SHP77 (cell line): ENCODE measurements at places on chromosomes 7 and 10.

DNA sequence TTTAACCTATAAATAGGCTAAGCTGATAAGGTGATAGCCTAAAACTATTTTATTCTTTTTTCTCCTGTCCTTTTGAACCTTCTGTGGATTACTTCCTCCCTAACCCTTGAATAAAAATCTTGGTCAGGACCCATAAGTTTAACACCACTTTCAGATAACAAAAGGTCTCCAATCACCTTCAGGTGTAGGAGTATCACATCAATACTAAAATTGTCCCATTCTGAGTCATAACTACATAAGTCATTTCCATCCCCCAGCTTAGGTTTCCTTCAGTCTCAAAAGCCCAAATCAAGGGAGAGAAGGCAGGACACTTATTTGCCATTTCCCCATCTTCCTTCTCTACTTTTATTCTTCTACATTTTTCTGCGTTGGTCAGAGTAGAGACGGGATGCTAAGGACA, 56.9 kb upstream of the WNT16 start:
- no peak for DNase-seq

DNA sequence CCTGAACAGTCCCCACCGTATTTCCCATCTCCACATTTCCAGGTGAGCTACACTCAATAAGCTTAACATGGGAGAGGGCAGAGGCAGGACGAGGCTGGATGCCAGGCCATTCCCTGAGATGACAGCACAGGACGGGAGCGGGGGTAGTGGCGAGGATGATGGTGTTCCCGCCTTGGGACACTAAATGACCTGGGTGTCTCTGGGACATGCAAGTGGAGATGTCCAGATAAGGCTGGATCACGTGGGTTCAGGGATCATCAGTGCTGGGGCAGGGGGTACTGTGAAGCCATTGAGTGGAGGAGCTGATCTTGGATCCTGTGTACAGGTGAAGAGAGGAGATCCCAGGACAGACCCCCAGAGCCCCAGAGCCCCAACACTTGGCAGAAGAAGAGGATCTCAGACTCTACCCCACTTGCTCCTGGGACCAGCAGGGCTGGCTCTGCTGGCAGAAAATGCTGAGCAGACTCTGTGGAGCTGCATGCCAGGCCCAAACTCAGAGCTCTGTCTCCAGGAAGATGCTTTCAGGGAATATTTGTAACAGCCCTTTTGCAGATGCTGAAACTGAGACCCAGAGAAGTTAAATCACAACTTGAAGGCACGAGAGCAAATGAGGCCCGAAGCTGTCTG, 29.7 kb upstream of the HSPA12A start:
- DNase-seq, result no peak

- DNase-seq, result no peak
Observed at GRCh38 chr10:48464871-48465736, 139.8 kb downstream of the ARHGAP22 start.

GRCh38 chr10:96708996-96709395, 11.3 kb downstream of the PIK3AP1 start:
- no peak for DNase-seq

DNA sequence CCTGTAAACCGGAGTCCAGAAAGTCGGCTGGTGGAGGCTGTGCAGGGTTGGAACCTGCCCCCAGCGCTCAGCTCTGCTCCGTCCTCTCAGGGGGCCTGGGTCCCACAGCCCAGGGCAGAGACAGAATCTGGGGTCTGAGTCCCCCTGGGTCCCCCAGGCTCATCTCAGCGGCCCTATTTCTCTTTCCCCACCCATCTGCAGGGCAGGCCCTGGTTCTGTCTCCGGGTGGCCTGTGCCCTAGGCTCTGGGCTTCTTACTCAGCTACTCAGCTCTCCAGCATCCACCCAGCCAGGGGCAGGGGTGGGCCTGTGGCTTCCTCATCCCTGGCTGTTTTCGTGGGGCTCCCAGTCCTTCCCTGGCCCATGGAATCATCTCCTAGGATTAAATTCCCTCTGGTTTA, 183.4 kb downstream of the ADARB2 start:
- no peak for DNase-seq

- no peak for DNase-seq
Observed at GRCh38 chr10:23399701-23400144, 39.2 kb upstream of the OTUD1 start.

DNA sequence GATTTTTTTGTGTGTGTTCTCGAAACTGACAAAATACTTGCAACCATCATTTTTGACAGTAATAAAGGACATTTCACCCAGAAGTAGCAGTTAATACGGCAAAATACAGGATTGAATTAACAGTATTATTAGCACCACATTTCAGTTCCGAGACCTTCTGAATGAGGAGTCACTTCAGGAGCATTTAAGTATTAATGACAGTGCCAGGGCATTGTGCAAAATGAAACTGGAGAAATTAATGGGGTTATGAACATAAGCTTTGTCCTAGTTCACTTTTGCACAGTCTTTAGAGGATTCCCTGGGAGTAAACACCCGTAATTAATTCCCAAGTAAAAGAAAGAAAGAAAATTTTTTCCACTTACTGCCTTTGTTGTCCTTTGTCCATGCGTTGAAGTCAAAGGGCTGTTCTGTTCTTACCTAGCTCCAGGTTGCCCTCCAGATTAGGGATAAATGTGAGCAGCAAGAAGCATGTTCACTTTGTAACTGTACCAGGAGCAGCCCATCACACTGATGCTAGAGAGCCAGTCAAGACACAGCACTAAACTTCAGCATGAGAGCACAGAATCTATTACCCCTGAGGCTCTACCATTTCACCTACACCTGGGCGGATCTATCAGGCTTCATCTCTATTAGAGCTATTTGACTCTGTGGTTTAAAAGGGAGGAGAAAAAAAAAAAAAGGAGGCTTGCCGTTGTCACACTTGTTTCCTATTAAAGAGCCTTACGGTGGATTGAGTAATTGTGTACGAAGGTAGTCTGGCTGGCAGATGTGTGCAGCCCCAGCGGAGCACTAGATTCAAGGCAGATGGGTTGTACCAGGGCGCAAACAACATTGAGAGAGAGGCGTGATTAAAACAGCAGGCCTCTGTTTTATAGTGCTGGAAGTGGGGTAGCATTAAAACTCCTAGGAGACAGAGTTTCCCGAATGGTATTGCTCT, 297.8 kb upstream of the SEMA3A start:
- DNase-seq, result peak; percentile 35

GRCh38 chr7:33887266-33887975, 17.9 kb upstream of the BMPER start:
- DNase-seq, result no peak

DNA sequence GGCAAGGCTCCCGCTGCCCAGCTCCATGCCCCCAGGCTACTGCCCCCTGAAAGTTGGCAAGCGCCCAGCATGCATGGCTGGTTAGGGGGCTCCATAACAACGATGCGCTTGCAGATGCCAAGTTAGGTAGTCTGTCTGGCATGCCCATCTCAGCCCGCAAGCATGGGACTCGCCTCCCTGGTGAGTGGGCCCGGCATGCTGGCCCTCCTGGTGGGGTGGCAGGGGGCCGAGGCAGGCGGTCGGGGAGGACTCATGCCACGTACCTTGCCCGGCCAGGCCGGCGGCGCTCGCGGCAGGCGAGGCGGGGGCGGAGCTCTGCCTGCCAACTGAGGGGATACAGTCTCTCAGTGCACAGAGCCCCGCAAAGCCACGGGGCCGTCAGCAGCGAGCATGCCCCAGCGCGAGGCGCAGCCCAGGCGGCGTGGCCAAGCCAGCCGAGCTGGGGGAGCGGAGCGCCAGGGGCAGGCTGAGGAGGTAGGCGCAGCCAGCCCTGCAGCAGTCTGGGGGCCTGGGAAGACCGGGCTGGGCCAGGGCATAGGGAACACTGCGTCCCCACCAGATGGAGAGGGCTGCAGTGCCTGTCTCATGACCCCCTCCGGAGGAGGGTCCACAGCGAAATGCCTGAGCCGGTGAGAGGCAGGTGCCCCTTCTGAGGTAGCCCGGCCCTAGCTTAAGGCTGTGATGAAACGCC, 28.0 kb upstream of the NDST2 start:
- DNase-seq, result no peak

DNA sequence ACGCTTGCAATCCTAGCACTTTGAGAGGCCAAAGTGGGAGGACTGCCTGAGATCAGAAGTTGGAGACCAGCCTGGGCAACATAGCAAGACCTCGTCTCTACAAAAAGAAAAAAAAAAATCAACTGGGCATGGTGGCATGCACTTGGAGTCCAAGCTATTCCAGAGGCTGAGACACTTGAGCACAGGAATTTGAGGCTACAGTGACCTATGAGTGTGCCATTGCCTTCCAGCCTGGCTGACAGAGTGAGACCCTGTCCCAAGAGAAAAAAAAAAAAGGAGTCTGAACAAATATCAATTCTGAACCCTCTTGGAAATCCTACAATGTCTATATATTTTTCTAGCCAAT, 126.8 kb upstream of the NRP1 start:
- no peak for DNase-seq

GRCh38 chr7:79420464-79420863, 33.0 kb downstream of the MAGI2 start:
- DNase-seq, result peak; percentile 25

DNA sequence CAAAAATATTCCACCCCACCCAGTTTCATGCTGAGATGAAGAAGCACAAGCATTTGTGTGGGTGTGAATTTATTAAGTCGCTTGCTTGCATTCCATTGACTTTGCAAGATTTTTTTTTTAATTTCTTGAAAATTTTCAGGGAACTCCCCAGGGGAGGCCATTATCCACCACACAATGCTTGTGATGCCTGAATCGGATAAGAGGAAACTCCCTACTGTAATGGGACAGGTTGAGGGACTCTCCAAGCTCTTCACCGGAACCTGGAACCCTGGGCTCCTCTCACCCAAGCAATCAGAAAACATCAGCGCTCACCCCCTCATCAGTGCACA, 153.6 kb upstream of the ZMIZ1 start:
- no peak for DNase-seq

- DNase-seq, result peak; percentile 20
Observed at GRCh38 chr10:25758041-25758457, 176.0 kb upstream of the MYO3A start.

GRCh38 chr10:72353965-72354355, 759 bp downstream of the DNAJB12 start:
- no peak for DNase-seq

DNA sequence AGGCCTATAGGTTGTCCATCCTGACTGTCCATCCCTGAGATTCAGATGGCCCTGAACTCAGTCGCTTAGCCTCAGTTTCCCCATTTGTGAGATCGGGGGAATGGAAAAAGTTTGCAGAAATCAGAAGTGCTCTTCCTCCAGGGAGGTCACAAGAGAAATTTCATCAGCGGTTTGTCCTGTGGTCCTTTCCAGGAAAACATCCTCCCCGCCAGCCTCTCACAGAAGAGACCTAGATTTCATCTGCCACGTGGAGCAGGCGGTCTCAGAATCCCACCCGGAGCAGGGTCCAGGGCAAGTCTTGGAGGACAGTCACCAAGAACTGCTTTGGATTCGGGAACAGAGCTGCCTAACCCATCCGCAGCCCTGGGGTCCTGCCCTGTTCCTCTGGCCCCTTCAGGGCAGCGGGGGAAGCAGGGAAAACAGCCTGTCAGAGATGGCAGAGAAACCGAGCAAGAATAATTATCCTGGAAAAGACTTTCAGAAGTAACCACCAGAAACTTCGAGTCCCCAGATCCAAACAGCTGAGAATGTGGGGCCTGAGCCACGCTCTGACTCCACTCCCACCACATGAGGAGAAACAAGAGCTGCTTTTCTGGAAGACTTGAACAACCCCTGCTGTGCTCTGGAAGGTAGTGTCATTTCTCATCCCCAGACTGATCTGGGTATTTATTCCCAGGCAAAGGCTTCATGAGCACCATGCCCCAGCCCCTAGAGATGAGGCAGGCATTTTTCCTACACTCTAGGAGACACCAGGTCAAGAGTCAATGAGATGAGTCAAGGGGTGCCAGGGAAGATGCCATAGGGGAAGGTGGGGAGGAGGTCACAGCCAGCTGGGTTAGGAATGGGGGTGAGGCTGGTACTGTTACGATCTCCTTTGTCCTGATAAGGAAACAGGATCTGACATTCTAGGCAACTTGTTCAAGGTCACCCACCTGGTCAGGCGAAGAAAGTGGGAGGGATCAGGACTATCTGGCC, 1.1 kb upstream of the TNS3 start:
- DNase-seq, result no peak

DNA sequence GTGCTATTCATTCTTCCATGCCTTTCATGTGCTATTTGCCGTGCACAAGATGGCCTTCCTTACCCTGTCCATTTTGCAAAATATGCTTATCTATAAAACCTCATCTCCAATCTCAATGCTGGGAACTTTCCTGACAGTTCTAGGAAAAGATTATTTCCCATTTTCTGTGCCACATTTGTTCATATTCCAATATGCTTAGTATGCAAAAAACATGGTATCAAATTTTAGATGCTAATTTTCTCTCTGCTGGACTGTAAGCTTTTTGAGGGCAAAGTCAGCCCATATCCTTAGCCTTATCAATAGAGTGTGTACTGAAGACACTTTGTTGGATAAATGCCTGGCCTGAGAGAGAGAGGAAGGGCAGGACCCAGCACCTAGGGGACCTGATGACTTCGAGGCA, 39.4 kb downstream of the MGAM2 start:
- no peak for DNase-seq

DNA sequence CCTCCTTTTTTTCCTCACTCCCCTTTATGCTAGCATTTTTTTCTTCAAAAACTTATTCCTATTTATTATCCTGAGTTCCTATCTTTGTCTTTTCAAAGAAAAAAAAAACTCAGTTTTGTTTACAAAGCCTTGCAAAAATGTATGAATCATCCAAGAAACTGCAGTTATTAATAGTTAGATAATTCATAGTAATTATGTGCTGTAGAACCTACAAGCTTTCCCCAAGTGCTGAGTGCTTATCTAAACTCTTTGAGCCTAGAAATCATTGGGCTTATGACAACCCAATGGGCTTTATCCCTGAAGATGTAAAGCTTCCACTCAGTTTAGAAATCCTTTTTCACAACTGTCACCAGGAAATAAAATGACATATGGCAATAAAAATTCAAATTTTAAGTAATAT, 145.9 kb upstream of the WNT16 start:
- no peak for DNase-seq

GRCh38 chr7:156827587-156828203, 65.3 kb downstream of the LMBR1 start:
- DNase-seq, result no peak

- no peak for DNase-seq
Observed at GRCh38 chr10:10233229-10233628, 784.4 kb upstream of the CELF2 start.

GRCh38 chr7:50838675-50839377, 56.1 kb upstream of the GRB10 start:
- DNase-seq, result no peak

- DNase-seq, result no peak
Observed at GRCh38 chr10:51683031-51683691, 16.2 kb downstream of the CSTF2T start.

DNA sequence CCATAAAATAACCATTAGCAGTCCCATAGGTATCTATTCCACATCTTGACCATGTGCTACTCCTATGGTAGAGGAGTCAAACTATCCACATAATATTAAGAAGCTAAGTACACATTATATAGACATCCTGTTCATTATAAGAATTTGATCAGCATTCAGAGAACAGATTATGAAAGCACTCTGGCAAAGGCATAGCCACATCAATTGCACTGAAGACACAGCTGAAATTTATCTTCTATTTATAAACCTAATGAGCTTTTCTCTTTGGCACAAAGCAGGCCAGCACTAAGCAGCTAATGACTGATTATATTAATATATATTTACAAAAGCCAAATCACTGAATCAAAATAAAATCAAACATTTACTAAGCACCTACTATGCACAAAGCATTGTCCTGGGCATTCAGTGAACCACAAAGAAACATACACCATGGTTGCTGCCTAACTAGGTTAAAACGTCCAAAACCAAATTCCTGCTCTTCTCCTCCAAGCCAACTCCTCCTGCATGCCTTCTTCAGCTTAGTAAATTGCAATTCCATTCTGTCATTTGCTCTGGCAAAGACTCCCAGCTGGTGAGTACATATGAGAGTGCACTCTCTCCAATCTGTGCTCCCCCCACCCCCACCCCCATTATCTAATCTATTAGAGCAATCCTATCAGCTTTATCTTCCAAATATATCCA, 122.6 kb upstream of the ASAH2 start:
- DNase-seq, result no peak
